ENCODE measurements at places on chromosomes 2 and 18.

- no peak for DNase-seq
Measured at GRCh38 chr2:120365236-120365793, 19.4 kb downstream of the INHBB start.

DNA sequence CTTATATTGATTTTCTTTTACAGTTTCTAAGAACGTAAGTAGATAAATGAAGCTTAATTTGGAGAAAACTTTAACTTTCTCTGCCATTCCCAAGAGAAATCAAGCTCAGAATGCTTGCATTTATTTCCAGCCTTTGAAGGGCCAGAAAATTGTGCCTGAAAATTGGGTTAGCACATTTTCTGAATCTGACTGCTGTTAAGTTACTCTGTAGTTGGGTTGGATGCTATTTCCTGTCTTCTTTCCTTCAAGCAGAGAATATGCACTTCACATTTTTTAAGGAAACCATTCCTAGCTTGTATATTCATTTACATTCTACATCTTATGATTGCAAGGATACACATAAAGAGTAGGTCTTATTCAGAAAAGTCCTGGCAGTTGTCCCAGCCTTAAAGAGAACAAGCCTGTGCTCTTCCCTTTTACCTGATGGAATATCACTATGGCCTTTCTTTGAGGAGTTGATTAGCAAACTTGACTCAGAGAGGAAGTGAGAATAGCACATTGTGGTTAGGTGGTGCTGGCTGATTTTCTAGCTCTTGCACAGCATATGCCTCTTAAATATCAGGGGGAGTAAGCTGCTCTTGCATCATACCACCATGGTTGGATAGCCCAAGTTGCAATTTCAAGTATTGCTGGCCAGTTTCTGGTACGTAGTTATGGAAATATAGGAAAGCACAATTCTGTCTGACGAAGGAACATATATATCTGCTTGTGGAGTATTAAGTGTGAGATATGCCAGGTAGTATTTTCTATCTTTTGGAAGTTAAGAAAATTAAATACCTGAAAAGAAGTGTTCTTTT lies 133.7 kb downstream of the COMMD1 start:
- peak; percentile 55 for DNase-seq

DNA sequence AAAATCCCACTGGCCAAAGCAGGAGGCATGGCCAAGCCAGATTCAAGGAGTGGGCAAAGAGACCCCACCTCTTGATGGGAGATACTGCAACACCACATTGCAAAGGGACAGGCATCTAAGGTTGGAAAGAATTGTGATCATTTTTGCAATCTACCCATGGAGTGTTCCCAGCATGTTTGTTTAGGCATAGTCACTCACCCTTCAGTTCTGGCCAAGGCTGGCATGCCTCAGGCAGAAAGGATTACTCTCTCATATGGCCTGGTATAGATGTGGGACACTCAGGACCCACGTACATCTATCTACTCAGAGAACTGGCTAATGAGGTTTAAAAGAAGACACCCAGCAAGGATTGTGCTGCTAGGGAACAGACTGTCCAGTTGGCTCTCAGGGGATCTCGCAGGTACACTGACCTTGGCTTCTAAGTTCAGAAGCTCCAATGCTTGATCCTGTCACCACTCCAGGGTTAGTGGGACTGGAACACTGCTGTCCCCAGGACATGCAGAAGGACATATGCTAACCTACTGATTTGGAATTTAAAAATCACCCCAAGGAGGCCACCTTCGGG lies 183.7 kb downstream of the KLHL29 start:
- no peak for DNase-seq

- DNase-seq = no peak
Measured at GRCh38 chr2:195912079-195912478, 156.6 kb downstream of the DNAH7 start.

GRCh38 chr2:207734264-207734635 lies 22.8 kb downstream of the CCNYL1 start:
- DNase-seq = peak; percentile 12

DNA sequence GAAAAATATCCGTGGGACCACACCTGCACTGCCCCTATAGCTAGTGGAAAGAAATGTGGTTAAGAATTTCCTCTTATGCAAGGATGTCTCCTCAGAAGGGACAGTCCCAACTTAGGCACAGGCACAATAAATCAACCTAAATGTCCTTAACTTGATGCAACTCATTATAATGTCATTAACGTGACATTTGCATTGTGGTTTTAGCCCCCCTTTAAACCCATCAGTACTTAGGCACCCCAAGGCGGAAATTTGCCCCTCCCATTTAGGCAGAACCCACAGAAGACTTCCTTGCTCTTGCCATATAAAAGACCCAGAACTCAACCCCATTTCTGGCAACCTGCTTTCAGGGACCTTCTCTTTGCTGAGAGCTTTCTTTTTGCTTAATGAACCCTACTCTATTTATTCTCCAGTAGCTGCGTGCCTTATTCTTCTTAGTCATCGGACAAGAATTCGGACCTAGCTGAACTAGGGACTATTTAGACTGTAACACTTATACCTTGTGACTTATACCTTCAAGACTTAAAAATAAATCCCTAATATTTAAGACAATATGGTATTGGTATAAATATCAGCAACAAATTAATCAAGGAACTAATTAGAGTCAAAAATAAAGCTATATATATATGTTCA lies 1281.6 kb upstream of the TMEFF2 start:
- peak; percentile 63 for DNase-seq

- no peak for DNase-seq
Measured at GRCh38 chr18:63293935-63294334, 25.6 kb downstream of the BCL2 start.

DNA sequence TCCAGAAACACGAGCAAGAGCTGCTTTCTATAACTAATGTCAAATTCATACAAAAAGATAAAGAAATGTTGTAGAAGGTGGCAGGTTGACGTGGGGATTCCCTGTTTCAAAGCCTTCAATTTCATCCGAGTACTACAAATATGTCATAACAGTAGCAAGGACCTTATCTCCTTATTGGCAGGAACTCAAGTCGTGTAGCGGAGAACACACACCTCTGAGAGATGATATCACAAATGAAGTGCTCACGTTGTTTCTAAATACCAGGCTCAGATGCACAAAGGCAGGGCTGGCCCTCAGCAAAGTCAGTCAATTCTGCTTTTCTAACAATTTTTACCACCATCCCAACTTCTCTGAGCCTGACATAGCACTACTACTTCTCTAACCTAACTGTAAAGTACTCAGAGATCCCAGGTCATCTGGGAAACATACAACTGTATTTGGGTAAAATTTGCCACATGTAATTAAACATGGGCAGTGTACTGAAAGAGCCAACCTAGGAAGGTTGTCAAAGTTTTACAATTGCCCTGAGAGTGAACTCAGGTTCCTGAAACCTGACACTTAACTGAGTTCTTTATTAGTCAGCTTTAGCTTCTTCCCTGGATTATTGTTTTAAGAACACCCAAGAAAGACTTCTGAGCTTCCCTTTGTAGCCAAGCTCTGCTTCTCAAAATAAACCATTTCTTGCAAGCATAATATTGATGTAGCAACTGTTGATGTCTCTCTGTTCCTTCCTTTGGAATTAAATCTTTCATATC lies 813.7 kb upstream of the ACVR2A start:
- no peak for DNase-seq

DNA sequence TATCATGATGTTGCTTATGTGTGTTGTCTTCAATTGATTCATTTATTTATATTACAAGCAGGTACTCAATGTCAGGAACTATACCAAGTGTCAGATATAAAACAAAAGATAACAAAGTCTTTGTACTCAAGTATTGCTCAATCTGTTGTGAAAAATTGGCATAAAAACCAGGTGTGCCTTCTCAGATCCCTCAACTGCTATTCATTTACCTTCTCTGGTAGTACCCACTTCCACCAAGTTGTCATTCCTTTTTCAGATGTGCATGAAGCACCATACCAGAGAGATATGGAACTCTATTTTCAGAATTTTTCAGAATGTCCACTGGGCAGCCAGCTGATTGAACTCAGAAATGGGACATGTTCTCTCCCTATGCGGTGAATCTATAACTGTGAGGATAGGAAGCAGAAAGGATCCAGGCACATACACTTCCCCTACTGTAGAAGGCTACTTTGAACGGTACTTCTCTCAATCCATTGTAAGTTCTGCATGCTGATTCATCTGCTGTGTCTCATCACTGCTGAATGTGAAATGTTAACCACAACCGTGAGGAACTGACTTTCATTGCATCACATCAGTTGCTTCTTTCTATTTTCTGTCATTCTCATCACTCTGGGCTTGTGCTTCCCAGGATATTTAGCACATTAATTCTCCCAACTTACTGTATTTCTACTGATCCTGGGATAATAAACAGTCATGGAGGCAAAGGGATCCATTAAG lies 1621.3 kb downstream of the SUCLG1 start:
- DNase-seq = no peak

DNA sequence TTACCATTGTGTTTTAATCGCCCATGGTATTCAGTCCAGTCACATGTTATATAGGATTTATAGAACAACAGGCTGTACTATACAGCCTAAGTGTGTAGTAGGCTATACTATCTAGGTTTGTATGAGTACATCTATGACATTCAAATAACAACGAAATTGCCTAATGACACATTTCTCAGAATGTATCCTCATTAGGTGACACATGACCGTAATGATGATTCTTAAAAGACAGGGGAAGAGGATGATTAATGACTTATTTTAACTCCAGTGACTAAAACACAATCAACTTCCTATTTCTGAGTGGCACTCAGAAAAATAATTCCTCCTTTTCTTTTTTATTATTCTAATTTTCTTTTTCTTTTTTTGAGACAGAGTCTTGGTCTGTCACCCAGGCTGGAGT lies 63.0 kb upstream of the ACSL3 start:
- DNase-seq = no peak

- DNase-seq = peak; percentile 17
Measured at GRCh38 chr2:238098901-238099713, 1.0 kb upstream of the ESPNL start.

GRCh38 chr18:23173912-23174311 lies 38.6 kb downstream of the CABLES1 start:
- no peak for DNase-seq

DNA sequence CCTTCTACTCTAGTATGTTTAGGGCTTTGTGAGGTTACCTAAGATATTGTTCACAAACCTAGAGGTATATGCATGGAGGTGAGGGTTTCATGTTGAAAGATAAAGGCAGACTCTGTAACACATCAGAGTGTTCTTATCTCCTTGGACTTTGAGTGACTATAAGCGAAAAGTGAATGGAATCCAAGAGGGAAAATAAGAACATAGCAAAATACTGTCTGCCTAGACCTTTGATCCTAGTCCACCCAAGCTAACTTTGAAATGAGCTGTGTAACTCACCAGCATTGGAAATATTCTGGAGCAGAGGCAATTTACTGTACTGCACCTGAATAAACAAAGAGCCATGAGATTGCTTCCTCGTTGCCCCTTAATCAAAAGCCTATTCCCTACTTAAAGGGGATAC lies 28.2 kb upstream of the GALNT1 start:
- no peak for DNase-seq

DNA sequence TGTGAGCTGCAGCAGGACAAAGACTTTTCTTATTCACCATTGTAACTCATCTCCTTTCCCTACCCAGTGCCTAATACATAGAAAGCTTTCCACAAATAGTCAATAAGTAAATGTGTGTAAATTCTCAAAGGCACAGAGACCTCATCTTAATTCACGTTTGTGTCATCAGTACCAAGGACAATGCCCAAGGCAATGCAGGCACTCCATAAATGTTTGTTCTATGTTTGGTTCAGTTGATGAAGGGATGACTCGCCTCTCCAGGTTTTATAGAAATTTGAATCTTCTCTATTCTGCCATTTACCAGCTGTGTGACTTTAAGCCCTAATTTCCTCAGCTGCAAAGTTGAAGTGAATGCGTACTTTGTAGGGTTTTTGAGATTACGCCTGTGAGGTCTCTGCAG lies 2.1 kb upstream of the MOGAT1 start:
- DNase-seq = no peak

GRCh38 chr18:8699948-8700347 lies 5.4 kb upstream of the MTCL1 start:
- DNase-seq = no peak

DNA sequence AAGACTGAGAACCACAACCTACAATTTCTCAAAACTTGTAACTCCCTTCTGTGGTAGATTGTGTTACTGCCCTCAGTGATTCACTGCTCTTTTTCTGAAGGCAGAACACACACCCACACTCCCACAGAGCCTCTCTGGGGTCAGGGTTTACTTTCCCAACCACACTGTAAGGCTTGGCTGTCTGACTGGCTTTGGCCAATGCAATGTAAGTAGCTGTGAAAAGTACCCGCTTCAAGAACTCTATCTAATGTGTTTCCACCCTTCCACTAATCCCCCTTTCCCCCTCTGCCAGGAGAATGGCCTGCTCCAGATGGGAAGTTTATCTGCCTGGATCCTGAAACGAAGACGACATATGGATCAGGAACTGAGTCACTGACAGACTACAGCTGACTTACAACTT lies 222.7 kb downstream of the CDH2 start:
- DNase-seq = no peak

DNA sequence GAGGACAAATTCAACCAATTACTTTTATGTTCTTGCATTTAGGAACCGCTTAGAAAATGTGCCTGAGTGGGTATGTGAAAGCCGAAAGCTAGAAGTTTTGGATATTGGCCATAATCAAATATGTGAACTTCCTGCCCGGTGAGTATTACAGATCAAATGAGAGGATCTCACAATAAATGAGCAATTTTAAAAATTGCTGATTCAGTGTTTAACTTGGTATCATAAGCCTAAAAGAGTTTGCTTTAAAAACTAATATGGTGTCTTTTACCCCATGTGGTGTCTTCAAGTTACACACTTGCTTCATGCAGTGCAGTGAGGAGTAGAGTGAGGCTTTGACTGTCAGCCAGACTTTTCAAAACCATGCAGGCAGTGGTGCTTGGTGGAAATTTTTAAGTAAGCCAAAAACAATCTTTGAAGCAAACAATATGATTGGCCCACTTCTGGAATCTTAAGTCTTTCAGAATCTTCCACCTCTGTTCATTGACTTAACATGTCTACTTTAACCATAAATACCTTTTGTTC lies 199.6 kb downstream of the PHLPP1 start:
- no peak for DNase-seq

GRCh38 chr2:188884517-188884916 lies 89.7 kb upstream of the COL3A1 start:
- no peak for DNase-seq

DNA sequence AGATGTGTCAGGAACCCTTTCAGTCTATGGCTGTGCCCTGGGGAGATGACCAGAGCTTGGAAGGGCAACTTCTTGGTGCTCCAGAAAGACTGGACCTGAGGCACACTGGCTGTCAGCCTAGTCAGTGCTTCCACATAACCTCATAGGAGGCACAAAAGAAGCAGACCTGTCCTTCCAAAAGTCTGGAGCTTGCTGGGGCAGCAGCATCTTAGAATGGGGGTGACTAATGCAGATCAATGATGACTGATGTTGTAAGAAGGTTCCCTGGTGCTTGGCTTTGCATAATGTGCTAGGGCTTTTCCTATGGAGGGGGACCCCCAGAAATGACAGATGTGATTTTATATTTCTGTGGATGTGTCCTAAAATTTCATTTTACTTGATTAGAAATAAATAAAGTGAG lies 255.7 kb upstream of the THUMPD2 start:
- DNase-seq = no peak

GRCh38 chr2:177291701-177292100 lies 27.2 kb upstream of the NFE2L2 start:
- no peak for DNase-seq

- DNase-seq = no peak
Measured at GRCh38 chr18:67776929-67777328, 260.4 kb upstream of the DSEL start.

GRCh38 chr2:9473985-9474360 lies 378 bp upstream of the IAH1 start:
- no peak for DNase-seq

All from naive B cell (primary cell).